ENCODE measurements at places on chromosomes 3 and 15. TPM values are rescaled to one million over a fixed set of nuclear protein-coding genes. Genes with fewer than 3 reads are reported as not detected.

GRCh38 chr3:134134240-134134639 is 104.5 kb upstream of the SLCO2A1 start:
- no peak for DNase-seq

DNA sequence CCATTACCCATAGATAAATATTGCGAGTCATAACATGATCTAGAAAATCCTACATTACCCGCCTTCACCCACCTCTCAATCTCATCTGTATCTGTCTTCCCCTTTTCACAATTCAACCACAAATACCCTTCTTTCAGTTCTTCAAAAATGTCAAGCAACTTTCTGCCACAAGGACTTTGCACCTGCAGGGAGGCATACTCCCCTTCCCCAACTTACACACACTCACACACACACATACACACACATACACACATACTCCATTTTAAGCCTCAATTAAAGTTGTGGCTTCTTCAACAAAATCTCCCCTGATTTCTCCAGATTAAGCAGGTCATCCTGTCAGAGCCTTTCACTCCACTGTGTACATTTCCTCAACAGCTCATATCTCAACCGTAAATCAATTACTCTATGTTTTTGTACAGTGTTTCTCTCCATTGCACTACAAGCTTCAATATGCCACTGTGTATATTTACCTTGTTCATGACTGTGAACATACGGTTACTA is 33.1 kb upstream of the CCDC50 start:
- no peak for DNase-seq

- no peak for DNase-seq
Observed at GRCh38 chr3:58955308-58955707, 94.5 kb downstream of the CFAP20DC start.

DNA sequence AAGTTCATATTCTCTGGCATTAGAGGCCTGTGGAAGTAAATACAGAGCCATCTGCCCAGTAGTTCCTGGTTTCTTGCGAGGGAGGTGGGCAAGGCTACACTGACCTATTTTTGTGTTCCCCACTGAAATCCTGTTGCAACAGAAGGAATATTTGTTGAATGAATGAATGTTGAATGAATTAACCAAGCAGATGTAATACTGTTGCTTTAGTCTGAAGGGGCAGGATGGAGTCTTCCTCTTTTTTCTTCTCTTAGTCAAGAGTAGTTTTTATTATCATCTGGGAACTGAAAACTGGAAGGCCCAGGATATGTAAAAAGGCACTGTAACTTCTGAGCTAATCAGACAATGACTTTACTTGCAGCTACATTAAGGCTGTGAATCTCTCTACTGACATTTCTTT is 17.1 kb downstream of the BLOC1S6 start:
- no peak for DNase-seq

Gene SLC6A11
- total RNA-seq = not detected

Gene EXD1
- total RNA-seq = not detected

All from activated naive CD8-positive, alpha-beta T cell treated with anti-CD3 and anti-CD28 coated beads, Interleukin-2, amount 10 ng/mL, durations not matched to agents 7 days and 5 days (primary cell).